ENCODE measurements at places on chromosomes 13 and 19.

DNA sequence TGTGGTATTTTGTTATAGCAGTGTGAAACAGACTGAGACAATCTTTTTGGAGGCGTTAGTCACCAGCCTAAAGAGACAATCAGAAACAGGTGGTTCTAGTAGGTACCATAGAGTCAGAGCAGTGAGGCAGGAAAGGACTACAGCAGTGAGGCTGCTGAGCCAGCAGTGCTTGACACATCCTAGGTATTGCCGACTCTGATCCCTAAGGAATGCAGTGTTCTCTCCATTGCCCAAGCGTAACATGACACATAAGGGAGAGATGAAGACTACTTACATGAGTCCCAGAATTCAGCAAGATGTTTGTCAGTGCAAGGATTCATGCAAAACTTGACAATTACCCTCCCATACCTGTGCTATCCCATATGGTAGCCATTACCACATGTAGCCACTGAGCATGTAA lies 62.4 kb upstream of the XPO4 start:
- DNase-seq, result no peak

- no peak for DNase-seq
Measured at GRCh38 chr13:47809411-47809810, 191.7 kb downstream of the SUCLA2 start.

DNA sequence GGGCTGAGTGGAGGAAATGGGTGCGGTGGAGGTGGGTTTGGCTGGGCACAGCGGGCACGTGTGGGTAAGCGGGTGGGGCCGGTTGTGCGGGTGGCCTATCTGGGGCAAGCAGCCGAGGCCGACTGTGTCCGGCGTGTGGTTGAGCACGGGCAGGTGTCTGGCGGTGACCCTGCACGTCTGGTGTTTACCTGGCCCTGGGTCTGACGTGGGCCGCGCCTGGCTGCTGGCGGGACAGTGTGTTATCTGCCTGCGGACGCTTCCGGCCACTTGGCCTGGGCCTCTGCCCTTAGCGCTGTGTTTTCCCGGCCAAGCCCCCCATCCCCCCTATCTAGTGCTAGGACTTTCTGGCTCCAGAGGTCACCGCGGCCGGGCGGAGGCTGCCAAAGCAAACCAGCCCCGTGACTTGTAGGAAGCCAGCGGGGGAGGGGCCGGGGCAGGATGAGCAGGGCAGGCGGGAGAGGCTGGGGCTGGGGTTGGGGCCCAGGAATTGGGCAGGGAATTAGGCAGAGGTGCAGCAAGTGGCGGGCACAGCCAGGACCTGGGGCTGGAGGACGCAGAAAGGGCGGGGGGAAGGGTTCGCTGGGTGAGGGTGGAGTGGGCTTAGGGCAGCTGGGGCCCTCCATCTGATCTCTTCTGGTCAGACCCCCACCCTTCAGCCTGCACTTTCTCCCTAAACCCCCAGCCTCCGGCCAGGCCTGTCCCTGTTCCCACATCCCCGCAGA lies 534 bp upstream of the HPN start:
- DNase-seq, result no peak

GRCh38 chr19:14434543-14435319 lies 1.6 kb downstream of the PKN1 start:
- DNase-seq, result no peak

DNA sequence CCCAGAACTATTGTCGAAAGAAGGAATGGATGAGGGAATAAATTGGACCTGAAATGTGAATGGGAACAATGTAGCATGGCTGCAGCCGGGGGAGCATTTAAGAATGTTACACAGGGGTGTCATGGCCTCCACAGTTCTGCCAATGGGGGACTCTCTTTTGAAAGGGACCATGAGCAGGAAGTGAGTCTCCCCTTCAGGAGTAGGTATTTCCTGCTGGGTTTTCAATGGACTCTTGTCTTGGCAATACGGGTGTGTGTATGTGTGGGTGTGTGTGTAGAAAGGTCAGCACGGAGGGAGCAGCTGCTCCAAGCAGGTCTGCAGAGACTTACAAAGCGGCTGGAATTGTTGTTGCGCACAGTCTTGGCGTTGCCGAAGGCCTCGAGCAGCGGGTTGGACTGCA lies 24.4 kb downstream of the MYO1F start:
- DNase-seq, result no peak

DNA sequence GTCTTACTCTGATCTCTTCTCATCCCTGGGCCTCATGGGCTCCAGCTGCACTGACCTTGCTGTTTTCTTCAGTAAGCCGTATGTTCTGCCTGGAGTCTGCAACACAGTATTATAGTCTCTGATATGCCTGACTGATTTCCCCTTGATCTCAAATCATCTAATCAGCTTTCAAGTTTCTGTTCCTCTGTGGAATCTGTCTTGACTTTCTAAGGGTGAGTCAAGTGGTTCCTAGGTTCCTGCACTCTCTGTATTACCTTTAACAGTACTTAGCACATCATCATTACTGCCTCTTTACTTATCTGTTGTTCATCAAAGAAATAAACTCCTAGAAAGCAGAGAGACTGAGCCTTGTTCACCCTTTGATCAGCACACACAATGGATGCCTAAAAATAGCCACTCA lies 350.7 kb downstream of the LMO7 start:
- DNase-seq, result no peak

- no peak for DNase-seq
Measured at GRCh38 chr13:91368676-91369440, 21.4 kb downstream of the MIR17HG start.

DNA sequence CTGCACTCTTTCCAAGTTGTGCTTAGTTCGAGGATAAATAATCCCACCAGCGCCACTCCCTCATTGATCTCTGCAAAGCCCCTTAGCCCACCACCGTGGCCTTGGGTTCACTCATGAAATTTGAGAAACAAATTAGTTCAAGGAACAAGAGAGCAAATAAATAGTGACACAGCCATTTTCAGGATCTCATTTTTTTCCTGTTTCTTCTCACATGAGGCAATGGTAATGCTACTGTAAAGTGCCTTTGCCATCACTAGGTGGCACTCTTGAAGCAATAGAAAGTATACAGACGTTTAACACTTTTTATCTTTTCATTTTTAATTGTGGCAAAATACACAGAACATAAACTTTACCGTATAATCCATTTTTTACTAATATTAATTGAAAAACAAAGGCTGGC lies 76.8 kb upstream of the ZNF835 start:
- DNase-seq, result no peak

- DNase-seq, result no peak
Measured at GRCh38 chr13:87274209-87274819, 396.9 kb upstream of the SLITRK5 start.

- DNase-seq, result no peak
Measured at GRCh38 chr19:18883526-18884304, 12.2 kb downstream of the CERS1 start.

DNA sequence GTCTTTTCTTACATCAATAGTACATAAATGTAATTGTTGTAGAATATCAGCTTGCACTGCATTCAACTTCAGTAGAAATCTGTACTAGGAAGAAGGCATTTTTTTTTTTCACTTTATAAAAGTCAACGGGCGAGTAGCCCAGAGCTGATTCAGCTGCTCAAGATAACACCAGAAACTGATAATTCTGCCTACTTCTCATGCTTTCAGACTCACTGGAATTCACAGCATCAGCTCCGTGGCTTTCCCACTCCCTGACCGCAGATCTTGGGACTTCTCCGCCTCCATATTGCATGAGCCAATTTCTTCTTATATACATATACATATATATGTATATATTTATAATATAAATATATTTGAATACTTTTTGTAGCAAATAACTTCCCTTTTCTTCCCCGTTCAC lies 263.1 kb upstream of the RXFP2 start:
- no peak for DNase-seq

DNA sequence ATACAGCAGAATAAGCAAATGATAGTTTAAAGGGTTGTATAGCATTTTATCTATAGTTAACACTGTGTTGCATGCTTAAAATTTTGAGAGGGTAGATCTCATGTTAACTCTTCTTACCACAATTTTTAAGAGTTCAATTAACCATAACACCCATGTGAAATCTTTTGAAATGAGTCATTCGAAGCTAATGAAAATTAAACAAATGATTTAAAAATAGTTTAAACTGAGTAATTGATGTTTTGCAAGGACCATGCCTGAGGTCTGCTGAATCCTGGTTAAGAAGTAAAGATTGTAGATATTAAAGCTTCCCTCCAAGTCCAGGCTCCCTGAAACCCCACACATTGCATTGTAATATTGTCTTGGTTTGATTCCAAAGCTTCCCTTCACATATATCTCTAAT lies 176.7 kb upstream of the RNF113B start:
- no peak for DNase-seq

GRCh38 chr13:113441661-113442060 lies 11.6 kb downstream of the ADPRHL1 start:
- no peak for DNase-seq

DNA sequence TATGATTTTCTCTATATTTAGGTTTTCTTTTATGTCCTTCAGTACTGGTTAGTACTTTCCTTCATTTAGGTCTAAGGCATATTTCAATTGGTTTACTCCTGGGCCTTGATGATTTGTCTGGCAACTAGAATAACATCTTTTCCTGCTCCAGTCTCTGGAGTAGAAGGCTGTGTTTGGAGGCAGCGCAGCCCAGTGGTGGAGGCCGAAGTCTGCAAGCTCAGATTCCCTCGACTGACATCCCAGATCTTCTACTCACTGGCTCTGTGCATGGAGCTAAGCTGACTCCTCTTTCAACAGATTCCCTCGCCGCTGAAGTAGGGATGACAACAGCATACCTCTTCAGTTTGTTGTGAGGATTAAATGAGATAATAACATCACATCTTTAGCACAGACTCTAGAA lies 141.0 kb downstream of the RAP2A start:
- DNase-seq, result no peak

DNA sequence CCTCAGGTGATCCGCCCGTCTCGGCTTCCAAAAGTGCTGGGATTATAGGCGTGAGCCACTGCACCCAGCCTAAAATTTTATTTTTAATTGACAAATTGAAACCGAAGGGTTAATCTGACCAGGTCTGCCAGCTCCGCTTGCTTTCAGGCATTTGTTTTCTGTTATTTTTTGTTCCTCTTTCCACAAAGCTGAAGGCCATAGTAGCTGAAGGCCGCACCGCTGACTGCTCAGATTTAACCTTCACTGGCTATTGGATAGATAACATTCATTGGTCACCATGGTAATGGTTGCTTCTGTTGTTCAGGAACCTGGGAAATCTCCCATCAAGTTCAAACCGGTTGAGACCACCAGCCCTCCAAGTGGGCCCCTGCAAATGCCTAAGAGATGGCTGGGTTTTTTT lies 124.5 kb upstream of the USP29 start:
- DNase-seq, result no peak

DNA sequence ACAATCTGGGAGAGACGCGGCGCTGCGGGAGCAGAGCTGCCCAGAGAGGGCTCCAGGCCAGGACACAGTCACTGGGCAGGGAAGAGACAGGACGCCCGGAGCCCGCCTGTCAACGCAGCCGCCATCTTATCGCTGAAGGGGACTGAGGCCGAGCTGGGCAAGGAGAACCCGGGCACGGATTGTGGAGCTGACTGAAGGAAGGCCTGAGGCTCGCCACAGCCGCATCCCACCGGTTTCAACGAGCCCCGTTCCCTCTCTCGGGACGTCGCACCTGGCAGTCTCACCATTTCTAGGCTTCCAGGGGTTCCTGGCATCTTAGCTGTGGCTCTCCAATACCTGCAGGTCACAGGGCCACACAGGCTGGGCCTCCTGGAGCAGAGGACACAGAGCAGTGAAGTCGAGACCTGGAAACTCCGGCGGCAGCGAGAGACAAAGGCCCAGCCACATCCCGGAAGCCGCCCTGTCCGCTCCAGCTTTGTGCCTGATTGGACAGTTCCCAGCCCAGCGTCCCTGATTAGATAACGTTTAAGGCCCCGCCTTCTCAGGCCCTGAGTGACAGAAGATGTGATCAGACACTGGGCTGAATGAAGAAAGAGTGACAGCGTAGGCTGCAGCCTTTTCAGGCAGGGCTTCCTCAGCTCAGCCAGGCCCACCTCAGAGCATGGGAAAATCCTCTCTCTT lies at the start of gene ZNF91:
Gene ZNF91 (minus strand): TSS at position 431 of the 681 bp plus-strand sequence. CDS start 117 bp downstream, at position 314.
- DNase-seq, result no peak

GRCh38 chr19:42248270-42249148 lies 6.1 kb upstream of the GSK3A start:
- DNase-seq, result no peak

- no peak for DNase-seq
Measured at GRCh38 chr19:7469669-7470285, 19.1 kb downstream of the PEX11G start.

GRCh38 chr13:100221166-100221565 lies 132.3 kb downstream of the PCCA start:
- no peak for DNase-seq

DNA sequence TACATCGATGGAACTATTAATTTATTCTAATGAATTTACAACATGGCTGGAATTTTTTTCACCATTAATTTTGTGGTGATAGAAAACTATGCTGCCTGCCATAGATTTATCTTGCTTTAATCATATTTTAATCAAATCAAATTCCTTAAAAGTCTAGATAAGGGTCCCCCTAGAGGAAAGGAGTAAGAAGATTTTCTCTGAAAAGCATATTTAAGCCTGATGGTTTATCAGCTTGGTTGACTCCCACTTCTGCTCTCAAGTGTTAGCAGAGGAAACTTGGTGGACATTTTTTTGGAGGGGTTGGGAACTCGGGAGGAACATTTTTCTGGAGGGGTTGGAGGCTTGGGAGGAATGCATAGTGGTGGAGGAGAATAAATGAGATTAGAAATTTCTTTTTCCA lies 253.3 kb downstream of the KCNRG start:
- DNase-seq, result no peak

DNA sequence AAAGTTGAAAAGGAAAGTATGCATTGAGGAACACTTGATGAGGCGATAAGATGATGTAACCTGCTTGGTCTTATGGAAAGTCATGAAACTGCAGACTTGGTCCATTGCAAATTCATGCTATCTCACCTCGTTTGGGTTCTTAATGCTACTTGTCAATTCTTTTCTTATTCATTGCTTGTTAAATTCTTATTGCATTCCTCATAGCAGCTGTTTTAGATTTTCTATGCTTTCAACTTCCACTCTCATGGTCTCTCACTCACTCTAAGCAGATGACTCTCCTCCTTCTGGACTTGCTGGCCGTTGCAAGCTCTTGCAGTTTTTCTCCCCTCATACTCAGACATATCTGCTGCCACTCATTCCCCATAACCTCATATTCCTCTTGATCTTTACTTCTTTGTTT lies 67.8 kb upstream of the CSNK1A1L start:
- DNase-seq, result no peak

DNA sequence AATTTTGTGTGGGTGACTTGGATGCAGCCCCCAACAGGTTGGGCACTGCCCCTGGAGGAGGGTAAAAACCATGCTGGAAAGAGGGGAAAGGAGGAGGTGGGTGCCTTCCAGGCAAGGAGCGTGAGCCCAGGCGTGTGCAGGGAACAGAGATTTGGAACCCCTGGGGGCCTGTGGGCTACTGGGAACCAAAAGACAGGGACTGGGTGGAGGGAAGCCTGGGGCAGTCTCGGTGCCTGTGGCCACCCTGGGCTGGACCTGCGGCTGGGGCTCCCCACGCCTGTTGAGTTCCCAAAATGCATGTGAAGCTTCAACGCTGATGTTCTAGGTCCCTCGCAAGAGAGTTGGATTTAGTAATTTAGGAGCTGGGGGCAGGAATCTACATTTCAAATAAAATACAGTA lies 24.8 kb downstream of the GGACT start:
- no peak for DNase-seq

GRCh38 chr13:110416131-110417025 lies 109.3 kb downstream of the COL4A2 start:
- DNase-seq, result no peak

- no peak for DNase-seq
Measured at GRCh38 chr13:24668955-24669582, 11.1 kb upstream of the ATP12A start.

GRCh38 chr13:50518781-50519201 lies 324.7 kb downstream of the DLEU7 start:
- no peak for DNase-seq

All from NCI-H187 treated with DMSO at 0.1 percent for 48 hours (cell line).